ENCODE measurements at places on chromosomes 1 and 21.

GRCh38 chr1:95022644-95022926 is 50.2 kb downstream of the ALG14 start:
- H3K36me3 ChIP-seq: no peaks in the 10 kb centered on the region
- H3K27me3 ChIP-seq: no peaks in the 10 kb centered on the region

- H3K4me3 ChIP-seq: no peak overlapping the region
- no peaks in the 10 kb centered on the region for H3K27me3 ChIP-seq
- DNase-seq: no peak
- no peaks in the 10 kb centered on the region for H3K36me3 ChIP-seq
- no peaks in the 10 kb centered on the region for H3K4me1 ChIP-seq
These were observed 17.2 kb upstream of the OLIG2 start for GRCh38 chr21:33008333-33009051.

DNA sequence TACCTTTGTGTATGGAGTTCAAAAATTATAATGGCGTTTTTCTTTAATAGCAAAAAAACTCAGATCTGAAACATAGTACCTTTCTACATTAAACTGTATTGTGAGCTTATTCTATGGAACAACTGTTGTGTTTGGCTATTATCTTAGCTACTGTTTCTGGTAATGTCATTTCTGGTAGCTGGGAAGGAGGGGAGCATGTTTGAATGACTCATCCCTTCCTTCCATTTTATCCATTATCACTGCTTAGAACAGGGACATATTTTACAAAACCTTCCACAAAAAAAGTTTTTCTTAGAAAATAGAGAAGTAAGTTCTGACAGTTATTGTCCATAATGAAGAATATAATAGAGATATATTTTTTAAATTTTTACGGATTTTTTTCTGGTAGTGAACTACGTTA is 128.3 kb downstream of the NRDC start:
- H3K27me3 ChIP-seq: no peaks in the 10 kb centered on the region
- no peak overlapping the region for H3K27ac ChIP-seq
- no peak overlapping the region for H3K4me3 ChIP-seq
- no peak for DNase-seq
- peaks cover 10% of the 10 kb centered on the region for H3K36me3 ChIP-seq
- H3K4me1 ChIP-seq: no peaks in the 10 kb centered on the region

DNA sequence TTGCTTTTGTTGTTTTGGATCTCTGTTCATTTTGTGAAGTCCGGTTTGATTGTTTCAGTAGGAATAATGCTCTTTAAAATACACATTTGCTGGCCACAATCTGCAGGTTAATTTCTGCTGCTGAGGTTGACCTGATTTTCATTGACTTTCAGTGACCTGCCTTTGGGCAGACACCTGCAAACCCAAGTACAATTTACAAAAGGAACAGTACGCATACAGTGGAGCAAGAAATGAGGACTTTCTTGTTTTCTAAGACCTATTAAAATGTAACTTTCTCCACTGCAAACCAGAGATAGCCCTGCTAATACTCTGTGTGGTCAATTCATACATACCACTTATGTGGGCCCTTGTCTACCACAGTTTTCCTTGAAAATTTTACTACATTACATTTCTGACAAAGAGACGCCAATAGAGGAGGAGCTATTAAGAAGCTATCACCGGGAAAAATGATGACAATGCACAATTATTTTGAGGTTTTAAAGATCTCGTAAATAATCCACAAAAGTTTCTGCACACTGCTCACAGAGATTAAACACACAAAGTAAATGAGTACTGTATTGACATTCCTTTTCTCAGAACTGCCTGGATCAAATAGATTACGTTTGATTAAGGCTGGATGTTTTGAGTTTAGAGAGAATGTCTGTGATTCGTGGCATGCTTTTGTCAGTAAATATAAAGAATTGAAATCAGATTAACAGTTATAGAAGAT is 141.9 kb downstream of the SDCCAG8 start:
- no peak overlapping the region for H3K27ac ChIP-seq
- H3K4me3 ChIP-seq: no peak overlapping the region
- H3K4me1 ChIP-seq: no peaks in the 10 kb centered on the region
- no peaks in the 10 kb centered on the region for H3K36me3 ChIP-seq
- no peaks in the 10 kb centered on the region for H3K27me3 ChIP-seq

GRCh38 chr1:245419989-245420388 is 265.2 kb downstream of the KIF26B start:
- no peak for DNase-seq
- no peak overlapping the region for H3K4me3 ChIP-seq
- no peaks in the 10 kb centered on the region for H3K36me3 ChIP-seq

- peak within 1 kb of the TSS; percentile 100 for H3K27ac ChIP-seq
- peaks cover 7% of the 10 kb centered on the region for H3K36me3 ChIP-seq
- DNase-seq: no peak
These were observed at the start of gene THBS3 for GRCh38 chr1:155207806-155208540. TSS of gene THBS3 (minus strand) at chr1:155207897. CDS start at chr1:155207876, 21 bp downstream.

All from CD4-positive, alpha-beta memory T cell (primary cell).